ENCODE measurements at places on chromosomes 13 and 19.
A peak's percentile ranks its signal among the peaks of the same experiment; 100 is the strongest.

GRCh38 chr13:53885997-53886396 lies 857.4 kb downstream of the OLFM4 start:
- DNase-seq, result no peak

GRCh38 chr13:73571376-73571775 lies 512.6 kb downstream of the KLF5 start:
- DNase-seq, result no peak

DNA sequence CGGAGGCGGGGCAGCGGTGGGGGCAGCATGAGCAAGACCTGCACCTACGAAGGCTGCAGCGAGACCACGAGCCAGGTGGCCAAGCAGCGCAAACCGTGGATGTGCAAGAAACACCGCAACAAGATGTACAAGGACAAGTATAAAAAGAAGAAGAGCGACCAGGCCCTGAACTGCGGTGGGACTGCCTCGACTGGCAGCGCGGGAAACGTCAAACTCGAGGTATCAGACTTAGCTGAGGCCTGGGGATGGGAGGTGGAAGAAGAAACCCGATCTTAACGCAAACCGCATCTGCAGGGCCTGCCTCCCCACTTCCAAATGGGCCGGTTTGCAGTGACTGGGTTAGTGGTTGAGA lies 693 bp downstream of the RFXAP start:
- peak; percentile 54 for DNase-seq

GRCh38 chr13:98142380-98143156 lies at the start of gene FARP1:
TSS of gene FARP1 (plus strand) at chr13:98143094. CDS start at chr13:98213243, 70,149 bp downstream.
- peak; percentile 86 for DNase-seq

DNA sequence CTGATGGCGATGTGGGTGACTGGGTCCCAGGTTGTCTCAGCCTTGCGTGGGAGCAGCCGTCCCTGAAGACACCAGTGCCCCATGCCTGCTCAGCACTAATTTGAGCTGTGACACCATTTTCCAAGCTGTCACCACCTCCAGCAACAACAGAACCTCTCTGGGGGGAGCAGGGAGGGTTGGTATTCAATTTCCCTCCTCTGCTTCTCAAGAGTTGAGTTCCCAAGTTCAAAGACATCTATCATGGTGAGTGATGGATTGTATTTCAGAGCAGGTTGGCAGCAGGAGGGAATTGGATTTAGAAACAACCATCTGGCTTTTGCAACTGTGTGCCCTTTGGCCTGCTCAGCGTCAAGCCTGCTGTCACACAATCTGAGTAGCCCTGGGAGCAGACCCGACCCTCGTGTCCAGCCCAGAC lies 46.9 kb upstream of the UQCRFS1 start:
- no peak for DNase-seq

All from DMS53 (cell line).